ENCODE measurements at places on chromosomes 4 and X.

DNA sequence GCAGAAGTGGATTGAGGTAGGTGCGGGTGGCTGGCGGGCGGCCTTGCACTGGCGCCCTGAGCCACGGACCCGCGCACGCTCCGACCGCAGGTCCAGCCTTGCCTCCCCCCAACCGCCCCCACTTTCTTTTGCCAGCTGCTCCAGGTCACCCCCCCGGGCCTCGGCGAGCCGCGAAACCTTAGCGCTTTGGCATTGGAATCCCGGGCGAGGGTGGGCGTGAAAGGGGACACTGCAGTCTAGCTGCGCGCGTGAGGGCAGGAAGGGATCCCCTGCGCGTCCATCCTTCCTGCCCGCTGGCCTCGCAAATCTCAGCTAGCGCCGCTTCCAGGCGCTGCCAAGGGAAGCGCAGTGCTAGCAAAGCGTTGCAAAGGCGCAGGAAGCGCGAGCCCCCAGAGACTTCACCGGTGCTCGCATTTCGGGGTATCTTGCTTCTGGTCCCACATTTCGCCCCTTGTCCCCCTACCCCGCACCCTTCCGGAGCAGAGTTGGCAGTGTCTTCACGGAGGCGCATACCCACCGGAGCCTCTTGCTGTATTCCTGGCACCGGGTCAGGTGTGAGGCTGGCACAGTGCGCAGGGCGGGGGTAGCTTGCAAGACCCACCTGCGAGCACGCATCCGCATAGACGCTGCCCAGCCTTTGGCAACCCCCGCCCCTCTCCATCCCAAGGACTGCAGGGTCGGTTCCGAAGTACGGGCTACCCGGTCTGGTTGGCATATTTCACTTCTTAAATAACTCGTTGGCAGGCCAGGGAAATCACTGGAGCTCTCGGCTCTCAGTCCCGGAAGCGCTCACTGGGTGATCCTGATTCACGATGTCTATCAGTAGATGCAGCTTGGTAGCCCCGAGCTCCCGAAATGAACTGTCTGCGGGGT lies 104.4 kb downstream of the UCHL1 start:
- no peak for DNase-seq

DNA sequence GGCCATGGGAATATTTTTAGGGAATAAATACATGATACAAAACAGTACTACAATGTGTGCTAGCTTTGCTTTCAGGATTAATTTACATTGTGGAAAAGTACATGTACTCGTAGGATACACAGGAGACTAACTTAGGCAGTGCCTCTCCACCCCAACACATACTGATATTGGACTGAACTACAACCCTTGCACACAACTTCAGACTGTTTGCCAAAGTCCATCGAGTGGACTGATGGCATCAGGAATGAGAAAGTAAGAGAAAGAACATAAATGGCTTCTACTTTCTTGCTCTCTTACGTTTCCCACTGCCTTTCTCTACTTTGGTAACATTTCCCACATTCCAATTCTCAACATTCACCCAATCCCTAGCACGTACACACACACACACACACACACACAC lies 130.1 kb downstream of the RNF150 start:
- no peak for DNase-seq

- DNase-seq = no peak
These were observed 444 bp downstream of the FREM3 start for GRCh38 chr4:143700046-143700415.

- DNase-seq = peak; percentile 86
These were observed 659 bp upstream of the BMP2K start for GRCh38 chr4:78775303-78776078.

GRCh38 chr4:152399246-152399645 lies 136.6 kb downstream of the FBXW7 start:
- DNase-seq = no peak

GRCh38 chrX:129798888-129799287 lies 19.1 kb downstream of the SASH3 start:
- peak; percentile 37 for DNase-seq

GRCh38 chrX:44744799-44745198 lies 99.0 kb upstream of the DUSP21 start:
- DNase-seq = no peak

GRCh38 chr4:872241-872981 lies 46.5 kb upstream of the CPLX1 start:
- DNase-seq = no peak

GRCh38 chr4:24112466-24112865 lies 222.6 kb upstream of the PPARGC1A start:
- DNase-seq = no peak

GRCh38 chr4:1200425-1201035 lies 28.1 kb upstream of the SPON2 start:
- DNase-seq = peak; percentile 18

DNA sequence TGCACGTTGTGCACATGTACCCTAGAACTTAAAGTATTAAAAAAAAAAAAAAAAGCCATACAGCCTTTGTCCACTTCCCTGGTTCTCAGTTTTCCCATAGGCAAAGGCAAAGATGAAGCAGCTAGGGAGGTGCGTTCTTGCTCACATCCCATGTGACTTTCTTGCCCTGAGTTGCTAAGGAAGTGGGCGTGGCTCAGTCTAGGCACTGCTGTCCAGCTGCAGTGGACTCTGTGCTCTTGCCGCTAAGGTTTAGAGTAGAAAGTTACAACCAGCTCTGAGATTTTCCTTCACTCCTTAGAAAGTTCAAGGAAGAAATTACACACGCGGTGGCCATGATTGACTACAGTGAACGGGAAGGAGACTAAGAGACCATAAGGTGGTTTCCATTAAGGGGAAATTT lies 144.7 kb downstream of the NAA11 start:
- DNase-seq = no peak

DNA sequence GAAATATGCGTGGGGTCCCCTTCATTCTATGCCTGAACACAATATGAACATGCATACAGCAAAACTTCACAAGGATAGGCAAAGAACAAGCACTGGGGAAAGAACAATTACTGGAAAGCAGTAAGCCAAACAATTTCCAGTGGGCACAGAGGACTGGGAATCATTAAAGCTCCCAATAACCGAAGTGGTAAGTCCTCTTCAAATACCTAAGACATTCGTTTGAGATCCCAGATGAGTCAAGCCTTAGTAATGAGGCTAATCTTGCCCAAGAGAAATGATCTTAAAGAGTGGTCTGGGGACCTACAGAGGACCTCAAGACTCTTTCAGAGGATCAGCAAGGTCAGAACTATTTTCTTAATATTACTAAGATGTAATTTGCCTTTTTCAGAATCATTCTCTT lies 28.6 kb downstream of the ANAPC10 start:
- no peak for DNase-seq

GRCh38 chrX:153871946-153872878 lies 13.8 kb downstream of the L1CAM start:
- DNase-seq = no peak

- no peak for DNase-seq
These were observed 117.9 kb downstream of the CEP44 start for GRCh38 chr4:174401471-174402130.

DNA sequence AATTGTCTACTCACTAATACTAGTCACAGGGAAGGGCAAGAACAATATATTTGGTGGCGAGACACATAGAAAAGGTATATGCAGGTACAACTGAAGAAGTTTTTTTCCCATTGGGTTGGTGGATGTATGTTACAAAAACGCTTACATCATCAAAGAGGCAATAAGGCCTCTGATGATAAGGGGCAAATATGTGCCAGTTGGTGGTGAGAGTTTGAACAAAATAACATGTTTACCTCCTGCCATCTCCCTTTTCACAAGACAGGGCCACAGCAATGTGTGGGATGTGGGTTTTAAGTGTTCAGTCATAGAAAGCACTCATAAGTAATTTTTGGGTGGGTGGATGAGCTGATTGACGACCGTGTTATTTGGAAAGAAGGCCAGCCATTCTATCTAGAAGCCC lies 41.7 kb downstream of the PAGE2 start:
- no peak for DNase-seq

- no peak for DNase-seq
These were observed 148.8 kb upstream of the STK26 start for GRCh38 chrX:131874300-131874699.

DNA sequence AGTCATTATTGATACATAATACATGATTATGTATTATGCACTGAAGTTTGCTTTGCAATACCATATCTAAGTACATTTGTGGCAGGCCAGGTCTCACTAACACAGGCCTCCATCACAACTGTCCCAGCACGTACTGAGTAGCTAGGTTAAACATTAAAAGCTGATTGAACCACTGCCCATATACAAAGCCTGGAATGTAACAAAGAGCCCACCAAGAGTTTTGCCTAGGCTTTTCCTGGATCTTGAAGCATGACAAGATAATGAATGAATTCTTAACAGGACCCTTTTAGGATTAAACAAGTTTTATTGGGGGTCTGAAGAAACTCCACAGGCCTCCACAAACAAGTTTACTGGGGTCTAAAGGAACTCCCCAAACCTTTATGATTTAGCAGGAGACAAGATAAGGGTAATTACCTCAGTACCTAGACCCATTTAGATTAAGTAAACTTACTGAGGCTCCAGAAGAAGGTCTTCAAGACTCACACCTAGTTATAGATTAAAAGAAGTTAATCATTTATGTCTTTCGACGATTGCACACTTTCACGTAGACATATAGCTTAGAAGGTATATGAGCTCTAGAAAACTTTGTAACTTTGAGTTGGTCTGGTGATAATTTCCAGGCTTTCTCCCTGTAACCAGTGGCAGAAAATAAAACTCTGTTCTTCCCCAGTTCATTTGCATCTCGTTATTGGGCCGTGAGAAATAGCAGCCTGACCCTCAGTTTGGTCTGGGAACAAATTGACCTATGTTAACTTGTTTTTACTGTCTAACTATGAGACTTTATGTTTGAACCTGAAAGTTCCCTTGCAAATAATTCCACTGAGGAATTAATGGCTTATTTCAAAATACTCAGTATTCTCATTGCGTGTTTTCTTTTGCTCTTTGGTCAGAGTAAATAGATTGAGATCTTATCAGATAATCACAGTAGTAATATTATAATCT lies 84.8 kb downstream of the PHEX start:
- no peak for DNase-seq

DNA sequence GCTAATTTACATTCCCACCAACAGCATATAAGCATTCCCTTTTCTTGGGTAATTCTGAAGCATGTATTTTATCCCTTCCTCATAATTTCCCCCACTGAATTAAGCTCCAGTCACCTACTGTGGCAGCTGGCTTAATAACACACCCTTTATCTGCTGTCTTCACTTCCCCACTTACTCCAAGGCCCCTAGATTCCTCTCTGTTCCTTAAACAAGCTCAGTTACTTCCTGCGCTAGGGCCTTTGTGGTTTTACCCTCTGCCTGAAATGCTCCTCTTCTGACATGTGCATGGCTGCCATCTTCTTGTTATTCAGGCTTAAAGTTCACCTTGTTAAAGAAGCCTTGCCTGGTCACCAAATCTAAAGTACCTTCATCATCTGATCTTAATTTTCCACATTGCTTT lies 47.2 kb upstream of the RPS6KA3 start:
- no peak for DNase-seq

- no peak for DNase-seq
These were observed 52.6 kb downstream of the HMX1 start for GRCh38 chr4:8819019-8819418.

- DNase-seq = no peak
These were observed 325.9 kb downstream of the EPHA5 start for GRCh38 chr4:65344278-65344825.

DNA sequence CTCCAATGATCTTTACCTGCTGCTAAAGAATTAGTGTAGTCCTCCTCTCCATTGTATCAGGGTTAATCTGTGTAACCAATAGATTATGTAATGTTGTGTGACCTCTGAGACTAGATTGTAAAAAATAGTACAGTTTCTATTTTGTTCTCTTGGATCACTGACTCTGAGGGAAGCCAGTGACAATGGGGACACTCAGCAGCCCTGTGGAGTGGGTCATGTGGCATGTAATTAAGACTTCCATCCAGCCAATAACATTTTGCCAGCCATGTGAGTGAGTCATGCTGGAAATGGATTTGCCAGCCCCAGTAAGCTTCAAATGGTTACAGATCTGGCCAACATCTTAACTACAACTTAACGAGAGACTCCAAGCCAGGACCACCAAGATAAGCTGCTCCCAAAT lies 332.3 kb downstream of the PTTG2 start:
- no peak for DNase-seq

Data from stimulated activated naive CD8-positive, alpha-beta T cell treated with anti-CD3 and anti-CD28 coated beads, Interleukin-15, amount 100 ng/mL, for 72 hours (primary cell).